Temporal lobe (tissue), 4 donors: ENCODE measurements at places on chromosomes 6 and 20. TPM values are rescaled to one million over a fixed set of nuclear protein-coding genes. Genes with fewer than 3 reads are reported as not detected.

The MAPK14 gene
- 42.3 TPM for total RNA-seq

The CD109 gene
- total RNA-seq: 3.0 TPM

The GCM1 gene
- total RNA-seq: not detected

The PKHD1 gene
- total RNA-seq: under 0.01 TPM

The TMC2 gene
- total RNA-seq: 3.4 TPM

The PLCB1 gene
- total RNA-seq: 51.1 TPM

The BFSP1 gene
- 0.49 TPM for total RNA-seq

The REPS1 gene
- total RNA-seq: 72.5 TPM

The VGLL2 gene
- total RNA-seq: not detected

The CEBPB gene
- 2.0 TPM for total RNA-seq

The SLC22A3 gene
- total RNA-seq: 3.0 TPM

The GGTLC1 gene
- not detected for total RNA-seq

The RBM24 gene
- total RNA-seq: 26.1 TPM

The ERVFRD-1 gene
- total RNA-seq: not detected

The BPHL gene
- total RNA-seq: 19.2 TPM

The RNF146 gene
- total RNA-seq: 80.4 TPM

The ENPP1 gene
- 0.74 TPM for total RNA-seq

The KCNS1 gene
- total RNA-seq: 1.7 TPM

The BAG2 gene
- total RNA-seq: 1.5 TPM

The OXT gene
- not detected for total RNA-seq

The EDN3 gene
- 2.2 TPM for total RNA-seq

The OR12D3 gene
- total RNA-seq: not detected

The POM121L2 gene
- total RNA-seq: not detected

The LIME1 gene
- total RNA-seq: 2.7 TPM

The FAM217B gene
- total RNA-seq: 24.6 TPM

The C20orf202 gene
- 0.49 TPM for total RNA-seq

The NKAIN2 gene
- total RNA-seq: 115 TPM

The DLK2 gene
- 4.4 TPM for total RNA-seq

The TTLL9 gene
- total RNA-seq: 3.7 TPM

The RSPO3 gene
- 34.4 TPM for total RNA-seq

The VNN1 gene
- not detected for total RNA-seq

The CCDC170 gene
- total RNA-seq: 0.74 TPM

The DAAM2 gene
- 10.1 TPM for total RNA-seq

The RALY gene
- 61.0 TPM for total RNA-seq

The CASS4 gene
- total RNA-seq: 0.49 TPM

The LAMA4 gene
- total RNA-seq: 19.7 TPM

The C6orf52 gene
- 0.98 TPM for total RNA-seq

The BPIFB1 gene
- total RNA-seq: not detected

The CHD6 gene
- 44.7 TPM for total RNA-seq

The R3HDML gene
- not detected for total RNA-seq

The MCUR1 gene
- total RNA-seq: 25.8 TPM

The ADGRF1 gene
- not detected for total RNA-seq

The SIRPG gene
- not detected for total RNA-seq

The BACH2 gene
- total RNA-seq: 63.4 TPM

The EYA4 gene
- total RNA-seq: 0.25 TPM
